ENCODE measurements at places on chromosomes 13 and 19.

DNA sequence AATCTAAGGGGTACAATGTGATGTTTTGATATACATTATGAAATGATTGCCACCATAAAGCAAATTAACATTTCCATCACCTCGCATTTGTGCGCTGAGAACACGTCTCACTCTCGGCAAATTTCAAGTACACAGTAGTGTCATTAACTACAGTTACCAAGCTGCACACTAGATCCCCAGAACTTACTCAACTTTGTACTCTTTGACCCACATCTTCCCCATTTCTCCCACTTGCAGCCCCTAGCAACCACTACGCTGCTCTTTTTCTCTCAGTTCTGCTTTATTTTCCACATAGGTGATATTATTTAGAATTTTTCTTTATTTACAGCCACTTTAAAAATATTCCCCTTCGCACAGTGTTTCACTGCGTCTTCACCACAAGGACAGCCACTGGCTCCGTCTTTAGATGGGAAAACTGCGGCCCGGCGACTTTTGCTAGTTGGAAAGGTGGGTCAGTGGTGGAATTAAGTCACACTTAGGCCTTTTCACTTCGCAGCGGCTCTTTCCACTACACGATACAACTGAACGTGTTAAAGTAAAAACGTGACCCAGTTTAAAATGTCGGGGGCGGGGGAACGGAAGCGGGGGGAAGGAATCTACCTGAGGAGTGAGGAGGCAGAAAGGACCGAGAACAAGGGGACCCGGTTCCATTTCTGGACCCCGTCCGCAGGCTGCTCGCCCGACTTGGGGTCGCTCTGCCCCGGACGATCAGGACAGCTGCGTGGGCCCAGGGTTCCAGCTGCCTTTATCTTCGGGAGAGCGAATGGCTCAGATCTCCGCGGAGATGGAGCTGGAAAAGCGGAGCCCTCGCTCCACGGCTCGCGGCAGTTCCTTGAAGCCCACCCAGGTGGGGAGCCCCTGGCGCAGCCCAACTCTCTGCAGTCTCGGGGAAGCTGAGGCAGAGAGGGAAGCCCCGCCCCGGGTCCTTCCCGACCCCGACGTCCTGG lies 486.1 kb downstream of the UQCRFS1 start:
- DNase-seq = no peak

DNA sequence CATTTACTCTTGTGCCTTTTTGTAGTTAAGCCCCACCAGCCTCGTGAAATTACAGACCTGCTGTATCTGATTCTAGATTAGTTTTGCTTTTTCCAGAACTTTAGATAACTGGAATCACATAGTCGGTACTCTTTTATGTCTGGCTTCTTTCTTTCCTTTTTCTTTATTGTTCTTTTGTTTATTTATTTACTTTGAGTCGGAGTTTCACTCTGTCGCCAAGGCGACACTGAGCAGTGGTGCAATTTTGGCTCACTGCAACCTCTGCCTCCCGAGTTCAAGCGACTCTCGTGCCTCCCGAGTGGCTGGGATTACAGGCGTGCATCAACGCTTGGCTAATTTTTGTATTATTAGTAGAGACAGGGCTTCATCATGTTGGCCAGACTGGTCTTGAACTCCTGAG lies 6.0 kb upstream of the NCCRP1 start:
- DNase-seq = no peak

- DNase-seq = no peak
These were observed 44.2 kb downstream of the WASF3 start for GRCh38 chr13:26601669-26602068.

GRCh38 chr13:103734837-103735236 lies 668.6 kb upstream of the SLC10A2 start:
- DNase-seq = no peak

Measured in mesenteric fat pad (tissue), 1 donor.